ENCODE measurements at places on chromosomes 1 and 21.

DNA sequence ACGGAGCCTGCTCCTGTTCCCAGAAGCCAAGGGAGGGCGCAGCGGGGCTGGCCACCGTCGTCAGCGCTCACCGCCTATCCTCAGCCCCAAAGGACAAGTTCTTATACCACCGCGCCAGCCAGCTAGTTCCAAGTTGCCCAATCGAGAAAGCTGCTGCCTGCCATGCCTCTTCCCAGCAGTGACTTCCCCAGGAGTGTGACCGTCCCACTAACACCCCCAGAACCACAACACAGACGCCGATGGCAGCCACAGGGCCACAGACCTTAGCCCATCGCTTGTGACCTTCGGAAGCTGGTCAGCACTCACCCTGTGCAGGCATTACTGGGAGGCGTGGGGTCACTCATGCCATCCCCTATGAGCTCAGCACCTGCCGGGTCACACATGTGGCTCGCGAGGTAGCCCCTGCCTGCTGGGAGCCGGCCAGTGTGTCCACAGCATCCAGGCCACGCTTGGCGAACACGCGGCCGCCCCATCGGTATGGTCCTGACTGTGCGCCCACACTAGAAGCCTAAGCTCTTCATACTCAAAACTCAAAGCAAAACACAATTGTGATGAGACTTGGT, 20.1 kb downstream of the NADK start:
- no peak for DNase-seq

DNA sequence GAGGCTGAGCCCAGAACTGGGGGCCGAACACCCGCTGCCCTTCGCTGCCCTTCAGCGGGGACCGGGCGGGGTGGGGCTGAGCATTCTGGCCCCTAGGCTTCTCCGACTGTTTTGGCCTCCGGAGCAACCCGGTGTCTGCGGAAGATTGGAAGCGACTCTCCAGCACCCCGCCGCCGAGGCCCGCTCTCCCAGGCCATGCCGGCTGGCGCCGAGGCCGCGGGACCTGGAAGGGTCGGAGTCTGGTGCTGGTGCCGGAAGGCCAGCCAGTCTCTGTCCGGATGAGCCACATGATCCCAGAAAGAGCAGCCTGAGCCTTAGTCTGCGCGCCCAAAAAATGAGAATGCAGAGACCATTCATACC, 272.0 kb downstream of the FOXD2 start:
- DNase-seq = no peak

- DNase-seq = no peak
These were observed 11.7 kb upstream of the TINAGL1 start for GRCh38 chr1:31564606-31564989.

- no peak for DNase-seq
These were observed 364.2 kb upstream of the VAMP3 start for GRCh38 chr1:7406641-7407543.

- no peak for DNase-seq
These were observed 108.0 kb upstream of the ADAR start for GRCh38 chr1:154716011-154716410.

- DNase-seq = no peak
These were observed 83.4 kb downstream of the VPS26C start for GRCh38 chr21:37183749-37184148.

DNA sequence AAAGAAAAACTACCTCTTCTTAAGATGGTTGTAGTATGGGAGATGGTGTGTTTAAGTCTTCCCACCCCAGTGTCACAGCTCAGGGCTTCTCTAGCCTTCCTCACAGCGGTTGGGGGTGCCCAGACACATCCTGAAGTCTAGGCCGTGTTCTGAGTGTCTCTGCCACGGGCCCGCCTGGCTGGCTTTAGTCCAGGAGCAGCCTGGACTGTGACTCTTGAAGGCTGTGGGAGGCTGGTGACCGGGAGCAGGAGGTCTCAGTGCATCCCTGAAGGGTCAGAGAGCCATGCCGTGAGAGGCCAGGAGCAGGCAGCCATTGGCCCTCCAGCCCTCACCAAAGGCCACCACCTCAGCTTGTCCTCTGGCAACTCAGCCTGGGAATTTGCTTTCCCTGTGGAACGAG, 4.5 kb downstream of the EPHX1 start:
- DNase-seq = no peak
